ENCODE measurements at places on chromosomes 13 and 19. TPM values are rescaled to one million over a fixed set of nuclear protein-coding genes. Genes with fewer than 3 reads are reported as not detected.

Gene CATSPERD
- not detected for total RNA-seq

Gene DHX34
- 13.9 TPM for total RNA-seq

Gene ANGPTL8
- total RNA-seq: not detected

Gene SCEL
- not detected for total RNA-seq

Gene CYP2A7
- not detected for total RNA-seq

Gene HTR2A
- total RNA-seq: not detected

Gene SRRM5
- not detected for total RNA-seq

Gene WDR88
- total RNA-seq: not detected

Gene C13orf42
- total RNA-seq: not detected

Gene RSPH6A
- not detected for total RNA-seq

Gene PRODH2
- not detected for total RNA-seq

Gene SPACA4
- total RNA-seq: not detected

Gene ZNF235
- total RNA-seq: 2.7 TPM

Gene MAP4K1
- total RNA-seq: not detected

Gene VSTM1
- not detected for total RNA-seq

Gene MIDN
- total RNA-seq: 43.0 TPM

Gene ZNF382
- total RNA-seq: 8.5 TPM

Gene TMEM86B
- 2.8 TPM for total RNA-seq

Gene LILRA1
- total RNA-seq: not detected

Gene GPC5
- total RNA-seq: 4.0 TPM

Gene RDH8
- total RNA-seq: not detected

Gene IGFL2
- not detected for total RNA-seq

Gene LCP1
- 2.3 TPM for total RNA-seq

Gene LENG8
- total RNA-seq: 127 TPM

Gene ZNF816
- total RNA-seq: 8.4 TPM

Gene C19orf85
- not detected for total RNA-seq

Gene DPP9
- 118 TPM for total RNA-seq

Gene AP1M2
- total RNA-seq: 3.0 TPM
